DMS53 (cell line): ENCODE measurements at places on chromosomes 6 and 20.

DNA sequence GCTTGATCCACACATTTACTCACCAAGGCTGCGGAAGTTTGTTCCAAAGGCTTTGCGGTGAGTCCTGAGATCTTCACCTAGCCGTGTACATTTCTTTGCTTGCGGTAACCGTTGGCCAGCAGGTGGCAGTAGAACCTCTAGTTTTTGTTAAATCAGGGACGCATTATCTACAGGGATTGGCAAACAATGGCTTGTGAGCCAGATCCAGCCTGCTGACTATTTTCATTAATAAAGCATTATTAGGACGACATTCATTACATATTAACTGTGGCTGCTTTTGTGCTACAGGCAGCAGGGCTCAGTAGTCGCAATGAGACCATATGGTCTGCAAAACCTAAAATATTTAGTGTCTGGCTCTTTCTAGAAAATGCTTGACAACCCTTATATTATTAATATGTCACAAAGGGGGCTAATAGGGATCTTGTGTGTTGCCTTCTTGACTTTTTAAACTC, 174.1 kb downstream of the DOK5 start:
- peak; percentile 89 for DNase-seq

DNA sequence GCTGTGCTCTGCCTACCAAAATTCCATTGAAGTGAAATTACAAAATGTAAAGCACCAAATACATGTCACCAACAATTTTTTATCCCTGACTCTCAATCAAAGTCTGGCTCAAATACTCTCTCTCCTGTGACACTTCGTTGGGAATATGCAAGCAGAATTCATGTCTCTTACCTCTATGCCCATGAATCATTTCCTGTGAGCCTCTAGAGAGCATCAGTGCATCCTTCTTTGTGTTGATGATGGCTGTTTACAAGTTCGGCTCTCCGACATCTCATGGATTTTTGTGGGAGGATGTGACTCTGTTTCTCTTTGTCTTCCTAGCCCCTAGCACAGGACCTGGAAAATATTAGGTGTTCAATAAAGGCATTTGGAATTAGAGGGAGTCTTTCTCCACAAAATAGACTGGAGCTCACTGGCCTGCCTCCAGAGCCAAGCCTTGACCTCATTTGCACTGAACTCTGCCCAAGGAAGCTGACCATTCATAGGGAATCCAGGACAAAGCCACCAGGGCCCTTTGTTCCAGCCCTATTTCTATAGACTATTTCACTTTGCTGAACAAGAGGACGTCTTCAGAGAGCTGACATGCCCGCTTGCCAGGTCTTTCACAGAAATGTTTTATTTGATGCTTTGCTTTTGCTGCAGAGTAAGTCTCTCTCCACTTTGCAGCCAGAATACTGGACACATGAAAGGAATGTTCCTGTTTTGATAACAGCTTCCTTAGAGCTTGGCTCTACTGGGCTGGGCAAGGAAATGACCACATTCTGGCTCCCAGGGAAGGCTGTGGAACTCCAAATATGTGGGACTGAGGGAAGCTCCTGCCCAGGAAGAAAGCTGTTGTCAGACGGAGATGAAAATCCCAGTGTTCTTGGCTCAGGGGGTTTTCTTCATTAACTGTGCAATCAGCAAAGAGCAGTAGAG, 194.5 kb upstream of the CDYL start:
- no peak for DNase-seq

DNA sequence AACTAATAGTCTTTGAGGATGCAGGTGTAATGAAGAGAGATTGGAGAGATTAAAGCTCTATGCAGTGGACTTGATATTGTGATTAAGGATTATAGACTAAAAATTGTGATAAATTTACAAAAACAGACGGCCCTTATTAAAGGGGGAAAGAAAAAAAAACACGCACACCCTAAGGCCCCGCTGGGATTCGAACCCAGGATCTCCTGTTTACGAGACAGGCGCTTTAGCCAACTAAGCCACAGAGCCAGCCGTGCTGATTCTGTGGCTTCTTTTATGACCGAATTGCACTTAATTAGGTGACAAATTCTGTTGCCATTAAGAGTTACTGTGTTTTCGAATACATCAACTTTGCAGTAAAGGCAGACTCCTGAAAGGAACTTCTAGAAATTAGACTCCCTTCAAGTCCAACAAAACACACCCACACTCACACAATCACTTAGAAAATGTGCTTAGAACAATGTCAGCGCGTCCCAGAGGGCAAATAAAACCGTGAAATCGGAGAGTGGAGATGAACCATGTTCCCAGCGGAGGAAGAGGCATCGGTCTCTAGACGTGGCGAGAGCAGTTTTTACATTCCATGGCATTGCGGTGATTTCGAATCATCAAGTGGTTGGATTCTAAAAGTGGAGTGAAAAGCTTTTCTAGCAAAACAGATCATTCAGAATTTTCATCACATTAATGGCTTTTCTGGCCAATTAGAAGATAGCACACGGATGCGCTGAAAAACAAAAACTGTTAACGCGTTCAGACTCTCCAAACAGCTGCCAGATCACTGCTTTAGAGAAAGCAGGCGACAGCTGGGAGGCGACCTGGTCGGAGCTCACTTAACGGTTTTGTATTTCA, 122.6 kb downstream of the GPX5 start:
- peak; percentile 69 for DNase-seq

DNA sequence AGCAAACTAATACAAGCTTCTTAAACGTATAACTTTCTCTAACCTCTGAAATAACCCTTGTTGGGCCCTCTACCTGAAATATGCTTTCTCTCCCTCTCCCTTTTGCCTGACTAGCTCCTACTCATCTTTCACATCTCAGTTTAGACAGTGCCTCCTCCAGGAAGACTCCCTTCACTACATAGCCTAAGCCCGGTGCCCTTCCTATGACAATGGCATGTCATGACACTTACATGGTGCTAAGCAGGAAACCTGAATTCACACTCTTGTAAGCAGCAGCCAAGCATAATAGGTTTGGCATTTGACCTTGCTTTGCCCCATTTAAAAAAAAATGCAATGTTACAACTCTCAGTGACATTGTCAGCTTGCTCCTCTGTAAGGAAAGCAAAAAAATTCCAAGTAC, 33.1 kb upstream of the FBXL4 start:
- peak; percentile 12 for DNase-seq

GRCh38 chr6:21034345-21034744, 500.1 kb downstream of the CDKAL1 start:
- no peak for DNase-seq

DNA sequence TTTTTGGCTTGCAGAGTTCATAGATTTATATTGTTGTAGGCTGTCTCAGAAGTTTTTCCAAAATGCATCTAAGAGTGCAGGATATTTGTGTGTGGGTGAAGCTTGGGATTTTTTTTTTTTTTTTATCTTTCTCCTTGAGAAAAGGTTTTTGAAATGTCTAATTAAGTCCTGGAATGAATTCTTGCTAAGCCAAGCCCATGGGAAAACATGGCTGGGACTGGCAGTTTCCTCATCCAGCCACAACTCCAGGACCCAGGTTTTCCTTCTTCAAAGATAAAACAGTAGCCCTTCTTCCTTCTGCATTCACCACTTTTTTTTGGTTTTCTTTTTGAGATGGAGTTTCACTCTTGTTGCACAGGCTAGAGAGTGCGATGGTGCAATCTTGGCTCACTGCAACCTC, 242.5 kb upstream of the JAG1 start:
- no peak for DNase-seq

DNA sequence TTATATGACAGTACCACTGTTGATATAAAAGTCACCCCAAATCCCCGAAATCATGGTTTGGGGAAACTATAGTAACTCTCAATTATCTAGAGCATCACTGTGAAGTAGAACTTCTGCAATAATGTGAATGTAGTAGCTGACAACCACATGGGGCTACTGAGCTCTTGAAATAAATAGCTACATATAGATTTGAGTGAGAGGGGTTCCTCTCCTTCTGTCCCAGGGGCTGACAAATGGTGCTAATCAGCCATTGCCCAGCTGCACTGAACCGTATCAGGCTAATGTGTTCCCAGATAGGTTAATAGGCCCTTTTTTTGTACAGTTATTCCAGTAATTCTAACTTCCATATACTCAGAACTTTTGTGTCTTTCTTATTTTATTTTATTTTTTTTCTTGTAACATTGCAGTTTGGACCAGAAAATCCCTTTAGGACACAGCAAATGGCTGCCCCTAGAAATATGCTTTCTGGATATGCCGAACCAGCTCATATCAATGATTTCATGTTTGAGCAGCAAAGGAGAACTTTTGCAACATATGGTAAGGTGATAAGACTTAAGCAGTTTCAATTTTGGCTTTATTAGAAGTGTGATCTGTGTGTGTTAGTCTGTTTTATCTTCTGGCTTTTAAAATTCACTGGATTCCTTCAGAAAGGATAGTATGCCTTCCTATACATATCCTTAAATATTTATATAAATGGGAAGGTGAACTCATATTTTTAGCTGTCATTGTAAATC, 21.1 kb downstream of the CDC40 start:
- DNase-seq: no peak

- peak; percentile 86 for DNase-seq
Observed at GRCh38 chr6:111653979-111654378, 48.3 kb upstream of the TRAF3IP2 start.

DNA sequence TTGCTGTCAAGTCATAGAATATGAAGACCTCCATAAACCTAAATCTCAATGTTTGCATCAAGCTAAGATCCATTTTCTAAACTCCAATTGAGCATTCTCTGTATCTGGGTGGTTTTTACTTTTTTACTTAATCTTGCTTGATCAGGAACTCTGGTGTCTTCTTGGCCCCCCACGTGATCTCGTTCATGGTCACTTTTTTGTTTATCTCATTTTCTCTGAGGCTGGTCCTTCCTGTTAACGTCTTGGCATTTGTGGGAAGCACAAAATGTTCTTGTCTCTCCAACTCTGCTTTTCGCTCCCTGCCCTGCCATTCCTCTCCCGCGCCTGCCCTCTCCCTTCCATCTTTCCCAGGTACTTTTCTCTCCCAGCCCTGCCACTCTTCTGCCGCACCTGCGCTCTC, 14.0 kb upstream of the MAPRE1 start:
- DNase-seq: no peak

GRCh38 chr6:45045253-45045601, 282.9 kb upstream of the RUNX2 start:
- DNase-seq: no peak

GRCh38 chr6:93213028-93213427, 206.3 kb downstream of the EPHA7 start:
- DNase-seq: no peak

DNA sequence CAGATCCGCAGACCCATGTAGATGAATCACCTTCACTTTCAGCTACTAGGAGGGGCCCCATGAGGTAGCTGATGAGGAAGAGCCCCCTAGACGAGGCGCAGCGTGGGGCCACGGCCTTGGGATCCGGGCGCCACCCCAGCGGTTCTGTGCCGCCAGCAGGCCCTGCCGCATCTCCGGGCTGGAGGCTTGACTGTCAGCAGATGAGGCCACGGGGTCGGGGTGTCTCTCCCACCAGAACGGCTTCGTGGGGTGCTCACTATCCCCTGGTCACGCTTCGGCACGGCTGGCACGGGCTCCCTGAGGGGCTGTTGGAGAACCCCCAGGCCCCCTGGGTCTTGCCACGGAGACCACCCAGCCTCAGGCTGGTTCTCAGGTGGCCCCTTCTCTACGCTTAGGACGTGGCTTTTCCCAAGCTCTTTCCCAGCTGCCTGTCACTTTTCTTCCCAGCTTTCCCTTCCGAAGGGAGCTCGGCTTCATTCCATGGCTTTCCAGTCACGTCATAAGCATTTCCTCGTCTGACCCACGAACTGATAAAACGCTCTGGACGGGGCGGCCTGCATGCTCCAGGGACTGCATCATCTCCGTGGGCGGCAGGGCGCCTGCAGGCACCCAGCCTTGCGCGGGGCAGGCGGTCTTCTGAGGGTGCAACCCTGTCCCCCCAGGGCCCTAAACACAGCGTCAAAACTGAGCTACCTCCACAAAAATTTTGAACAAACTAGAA, 85.9 kb downstream of the THBS2 start:
- no peak for DNase-seq
